DMS53 (cell line): ENCODE measurements at places on chromosomes 5 and 9.

DNA sequence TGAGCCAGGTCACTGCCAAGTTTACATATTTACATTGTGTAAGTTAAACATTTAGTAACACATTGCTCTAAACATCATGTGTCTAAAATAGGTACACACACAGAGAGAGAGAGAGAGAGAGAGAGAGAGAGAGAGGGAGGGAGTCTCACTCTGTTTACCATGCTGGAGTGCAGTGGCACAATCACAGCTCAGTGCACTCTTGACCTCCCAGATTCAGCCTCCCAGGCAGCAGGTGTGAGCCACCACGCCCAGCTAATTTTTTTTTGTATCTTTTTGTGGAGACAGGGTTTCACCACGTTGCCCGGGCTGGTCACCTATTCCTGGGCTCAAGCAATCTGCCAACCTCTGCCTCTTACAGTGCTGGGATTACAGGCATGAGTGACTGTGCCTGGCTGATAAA, 1045.3 kb downstream of the TLE1 start:
- DNase-seq, result peak; percentile 87

DNA sequence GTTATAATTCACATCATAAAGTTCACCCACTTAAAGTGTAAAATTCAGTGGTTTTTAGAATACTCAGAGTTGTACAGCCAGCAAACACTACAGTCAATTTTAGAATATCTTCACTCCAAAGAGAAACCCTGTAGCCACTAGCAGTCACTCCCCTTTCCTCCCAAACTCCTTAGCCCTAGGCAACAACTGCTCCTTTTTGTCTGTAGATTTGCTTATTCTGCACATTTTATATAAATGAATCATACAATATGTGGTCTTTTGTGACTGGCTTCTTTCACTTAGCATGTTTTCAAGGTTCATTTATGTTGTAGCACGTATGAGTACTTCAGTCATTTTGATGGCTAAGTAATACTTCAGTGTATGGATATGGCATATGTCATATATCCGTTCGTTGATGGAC, 38.7 kb downstream of the TGFBR1 start:
- DNase-seq, result no peak

DNA sequence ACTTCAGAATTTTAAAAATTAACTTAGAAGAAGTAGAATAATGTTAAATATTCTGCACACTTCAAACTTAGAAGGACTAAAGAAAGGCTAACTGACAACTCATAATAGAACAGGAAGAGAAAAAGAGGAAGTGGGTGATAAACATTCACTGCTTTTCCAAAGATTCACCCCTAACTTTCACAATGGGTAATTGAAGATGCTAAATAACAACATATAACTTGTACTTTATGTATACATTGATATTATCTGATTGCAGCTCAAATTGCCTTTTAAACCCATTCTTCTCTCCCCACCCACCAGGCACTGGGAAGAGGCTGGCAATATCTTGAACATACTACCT, 376.6 kb downstream of the EFNA5 start:
- no peak for DNase-seq

GRCh38 chr9:85740787-85741094, 1.0 kb downstream of the AGTPBP1 start:
- no peak for DNase-seq

GRCh38 chr5:90983711-90984124, 399.4 kb downstream of the ARRDC3 start:
- no peak for DNase-seq

DNA sequence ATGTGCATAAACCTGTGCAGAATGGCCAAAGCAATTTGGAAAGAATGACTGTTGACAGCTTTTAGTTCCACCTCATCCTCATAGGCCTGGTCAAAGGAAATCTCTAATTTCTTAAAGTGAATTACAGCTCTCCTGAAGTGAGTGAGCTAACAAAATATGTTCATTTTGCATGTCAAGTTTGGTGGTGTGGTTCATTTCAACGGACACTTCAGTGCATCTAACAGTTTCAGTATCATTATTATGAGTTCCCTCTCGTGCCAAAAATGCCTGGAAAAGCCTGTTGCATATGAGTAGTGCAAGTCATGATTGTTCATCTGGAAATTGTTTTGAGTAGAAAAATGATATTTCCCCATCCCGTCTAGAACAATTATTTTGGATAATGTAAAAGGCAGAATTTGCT, 53.2 kb upstream of the HMHB1 start:
- no peak for DNase-seq

GRCh38 chr5:40268088-40268487, 411.6 kb upstream of the PTGER4 start:
- DNase-seq, result no peak

- DNase-seq, result peak; percentile 56
Observed at GRCh38 chr9:68949271-68950000, 64.5 kb downstream of the PRKACG start.

- DNase-seq, result no peak
Observed at GRCh38 chr9:128208946-128209669, 5.9 kb downstream of the DNM1 start.

DNA sequence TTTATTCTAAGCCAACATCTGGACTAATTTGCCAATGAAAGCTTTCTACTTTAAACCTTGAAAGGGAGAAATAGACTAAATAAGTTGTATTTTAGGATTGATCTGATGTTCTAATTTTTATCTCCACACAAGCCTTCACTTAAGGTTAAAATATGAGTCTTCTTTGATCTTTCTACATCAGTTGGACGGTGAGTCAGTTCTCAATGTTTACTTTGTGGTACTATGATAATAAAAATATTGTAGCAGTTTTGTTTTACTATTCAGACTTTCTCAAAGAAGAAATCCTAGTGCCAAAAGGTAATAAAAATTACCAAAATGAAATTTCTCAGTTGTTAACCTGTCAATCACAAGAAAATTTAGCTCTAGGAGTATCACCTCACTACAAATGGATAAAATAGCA, 203.5 kb upstream of the RGMB start:
- DNase-seq, result peak; percentile 52

- no peak for DNase-seq
Observed at GRCh38 chr9:106557996-106558667, 304.8 kb upstream of the ZNF462 start.

DNA sequence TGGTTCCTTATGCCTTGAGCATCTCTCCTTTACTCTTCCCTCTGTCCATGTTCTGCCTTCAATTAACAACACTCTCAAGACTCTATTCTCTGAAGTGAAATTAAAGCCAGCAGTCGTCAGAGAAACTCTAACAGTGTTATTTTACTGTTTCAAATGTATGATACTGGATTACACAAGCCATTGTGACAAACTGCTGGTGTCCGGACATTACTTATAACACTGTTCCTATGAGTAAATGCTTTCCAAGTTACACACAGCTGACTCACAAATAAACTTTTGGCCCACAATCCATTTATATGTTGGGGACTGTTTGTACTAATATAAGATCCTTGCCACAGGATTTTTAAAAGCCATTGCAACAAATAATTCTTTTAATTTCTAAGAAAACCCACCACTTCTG, 63.2 kb upstream of the GHR start:
- DNase-seq, result no peak
